ENCODE measurements at places on chromosomes 3 and 15.

GRCh38 chr3:156837115-156837514, 11.0 kb downstream of the LEKR1 start:
- no peak for DNase-seq

DNA sequence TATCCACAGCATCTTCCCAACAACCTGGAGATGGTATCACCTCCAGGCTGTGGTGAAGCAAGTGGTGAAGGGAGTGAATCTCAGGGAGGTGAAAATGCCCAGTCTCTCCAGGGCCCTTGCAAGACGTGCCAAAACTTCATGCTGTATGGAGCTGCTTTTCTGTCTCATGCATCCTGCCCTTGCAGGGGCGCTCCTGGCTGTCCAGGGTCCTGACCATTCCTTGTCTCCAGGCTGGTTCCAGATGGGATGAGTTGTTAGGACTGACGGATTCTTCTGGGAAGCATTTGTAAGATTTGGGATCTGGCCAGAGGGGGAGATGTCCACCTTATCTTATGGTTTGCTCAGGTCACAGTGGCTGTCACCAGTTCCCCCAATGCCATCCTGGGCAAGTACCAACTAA, 15.8 kb downstream of the TGM4 start:
- DNase-seq, result no peak

- peak; percentile 56 for DNase-seq
Measured at GRCh38 chr15:65583701-65584100, 27.2 kb downstream of the INTS14 start.

- no peak for DNase-seq
Measured at GRCh38 chr3:186609247-186609868, 3.5 kb upstream of the AHSG start.

GRCh38 chr3:69088063-69088462, 3.3 kb downstream of the ARL6IP5 start:
- DNase-seq, result no peak

GRCh38 chr3:38129058-38129457, 7.9 kb downstream of the ACAA1 start:
- DNase-seq, result no peak

DNA sequence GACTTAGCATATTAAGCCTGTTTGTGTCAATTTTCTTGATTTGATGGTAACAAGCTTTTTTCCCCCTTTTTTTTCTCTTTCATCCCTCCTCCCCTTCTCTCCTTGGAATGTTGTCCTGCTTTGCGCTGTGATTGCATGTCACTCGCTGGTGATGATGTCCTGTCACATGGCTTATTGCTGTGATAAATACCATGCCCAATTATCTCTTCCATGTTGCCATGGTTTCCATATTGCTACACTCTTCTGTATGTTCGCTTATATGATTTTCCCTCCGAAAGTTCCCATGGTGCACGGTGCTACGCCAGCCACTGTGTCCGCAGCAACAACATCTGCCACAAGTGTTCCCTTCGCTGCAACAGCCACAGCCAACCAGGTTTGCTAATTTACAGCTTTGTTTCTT, 187.3 kb downstream of the MBNL1 start:
- no peak for DNase-seq

DNA sequence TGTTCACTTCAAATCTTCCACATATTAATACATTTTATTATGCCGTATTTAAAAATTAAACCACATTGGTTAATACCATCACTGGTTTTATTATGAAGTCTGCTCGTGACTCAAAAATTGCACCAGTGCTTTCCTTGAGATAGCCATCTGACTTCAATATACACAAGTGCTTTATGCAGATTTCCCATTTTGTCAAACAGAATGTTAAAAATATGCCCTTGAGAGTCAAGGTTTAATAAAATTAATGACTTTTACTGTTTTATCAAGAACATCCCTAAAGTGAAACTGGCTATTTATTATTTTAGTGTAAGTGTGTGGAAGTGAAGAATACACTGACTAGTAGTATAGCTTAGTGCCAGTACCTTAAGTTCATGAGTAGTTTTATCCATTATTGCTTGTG, 139.3 kb upstream of the SOX2 start:
- DNase-seq, result no peak

- DNase-seq, result peak; percentile 41
Measured at GRCh38 chr15:58546635-58547627, 115.1 kb downstream of the LIPC start.

- DNase-seq, result no peak
Measured at GRCh38 chr3:158540066-158540465, 30.9 kb upstream of the MLF1 start.

GRCh38 chr15:68592054-68592453, 13.3 kb downstream of the CORO2B start:
- DNase-seq, result no peak

DNA sequence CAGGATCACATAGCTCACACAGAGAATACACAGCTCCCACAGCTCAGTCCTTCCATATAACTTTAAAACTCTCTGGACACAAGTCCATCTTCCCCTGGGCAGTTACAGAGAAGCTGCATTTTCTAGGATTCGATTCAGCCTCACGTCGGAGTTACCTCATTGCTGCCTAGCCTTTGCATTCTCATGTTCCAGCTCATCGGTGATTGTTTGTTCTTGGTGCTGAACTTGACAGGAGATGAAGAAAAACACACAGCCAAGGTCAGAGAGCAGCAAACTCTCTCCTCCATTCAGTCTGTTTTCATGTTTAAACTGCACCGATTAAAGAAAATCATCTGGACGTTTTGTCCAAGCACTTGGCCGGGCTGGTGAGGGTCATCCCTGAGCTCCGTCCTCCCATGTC, 375.5 kb upstream of the CFAP20DC start:
- DNase-seq, result no peak

DNA sequence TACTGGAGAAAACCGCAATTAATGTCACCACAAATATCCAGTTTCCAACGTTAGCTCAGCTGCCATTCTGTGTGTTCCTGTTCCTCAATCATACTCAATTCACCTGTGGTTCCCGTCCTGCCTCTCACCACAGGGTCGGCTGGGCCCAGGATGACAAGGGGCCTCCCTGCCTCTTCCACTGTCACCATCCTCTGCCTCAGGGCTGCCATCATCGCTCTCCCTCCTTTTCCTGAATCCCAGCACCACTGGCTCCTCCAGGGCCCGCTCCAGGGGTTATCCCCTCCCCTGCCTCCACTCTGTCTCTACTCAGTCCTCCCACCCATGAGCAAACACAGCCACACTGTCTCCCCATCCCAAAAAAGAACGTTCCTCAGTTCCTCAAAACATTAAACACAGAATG, 170.9 kb upstream of the NSMCE3 start:
- no peak for DNase-seq

DNA sequence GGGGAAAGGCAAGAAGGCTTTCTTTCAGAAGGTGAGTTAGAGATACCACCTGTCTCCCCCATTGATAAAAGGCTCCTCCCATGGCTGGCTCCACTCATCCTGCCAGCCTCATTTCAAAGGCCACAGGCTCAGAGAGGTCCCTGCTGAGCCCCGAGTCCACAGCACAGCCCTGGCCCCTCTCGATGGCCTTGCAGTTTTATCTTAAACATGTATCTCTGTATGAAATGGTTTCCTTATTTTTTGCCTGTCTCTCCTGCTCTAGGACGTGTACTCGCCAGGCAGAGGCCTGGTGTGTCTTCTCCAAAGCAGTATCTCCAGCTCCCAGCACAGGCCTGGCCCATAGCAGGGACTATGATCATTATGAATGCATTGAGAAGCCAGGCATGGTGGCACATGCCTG, 160.5 kb upstream of the NSMCE3 start:
- DNase-seq, result no peak

DNA sequence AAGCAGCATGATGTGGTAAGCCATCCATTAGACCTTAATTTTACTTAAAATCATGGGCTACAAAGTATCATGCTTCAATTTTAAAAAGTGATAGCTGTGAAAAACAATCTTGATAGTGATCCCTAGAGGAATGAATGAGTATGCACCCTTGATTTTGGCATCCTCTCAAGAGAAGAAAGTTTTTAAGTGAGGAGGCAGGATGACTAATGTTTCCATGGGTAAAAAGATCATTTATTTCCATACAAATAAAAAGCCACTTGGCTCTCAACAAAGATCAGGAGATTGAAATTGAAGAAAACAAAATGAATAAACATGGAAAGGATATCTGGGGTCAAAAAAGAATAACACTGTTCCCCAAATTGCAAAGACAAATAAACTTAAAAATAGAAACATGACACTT, 305.4 kb downstream of the MEX3B start:
- DNase-seq, result no peak

GRCh38 chr3:71186801-71187200, 396.7 kb downstream of the FOXP1 start:
- DNase-seq, result no peak

DNA sequence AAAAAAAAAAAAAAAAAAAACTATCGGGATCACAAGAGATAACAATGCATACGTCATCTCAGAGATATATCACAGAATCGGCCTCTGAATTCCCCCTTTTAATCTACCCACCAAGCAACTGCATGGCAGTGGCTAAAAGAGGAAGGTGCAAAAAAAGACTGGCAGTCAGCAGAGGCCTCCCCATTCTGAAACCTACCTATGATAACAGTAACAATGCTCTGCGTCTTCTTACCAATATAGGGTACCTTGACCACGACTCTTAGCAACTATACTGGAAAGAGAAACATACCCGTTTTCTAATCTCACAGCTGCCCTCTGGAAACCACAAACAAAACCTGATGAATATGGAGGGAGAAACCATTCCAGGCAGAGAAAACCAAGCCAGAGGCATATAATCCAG, 106.9 kb downstream of the ULK4 start:
- no peak for DNase-seq

DNA sequence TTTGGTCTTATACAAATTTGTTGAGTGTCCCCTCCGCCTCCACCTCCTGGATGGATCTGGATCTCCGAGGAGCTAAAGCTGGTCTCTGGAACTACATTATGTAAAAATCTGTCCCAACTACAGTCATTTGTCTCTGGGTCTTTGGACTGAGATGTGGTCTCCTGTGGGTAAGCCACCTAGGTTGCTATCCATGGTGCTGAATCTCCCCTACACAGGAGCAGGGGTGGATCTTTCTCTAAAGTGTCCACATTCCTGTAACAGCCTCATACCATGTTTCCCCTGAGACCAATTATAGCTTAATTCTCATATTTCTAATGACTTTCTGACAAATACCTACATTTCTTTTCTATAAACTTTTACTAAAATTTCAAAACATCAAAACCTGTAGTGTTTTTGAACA, 625.8 kb downstream of the TAFA4 start:
- DNase-seq, result no peak

- no peak for DNase-seq
Measured at GRCh38 chr15:48569591-48570302, 75.8 kb downstream of the FBN1 start.

DNA sequence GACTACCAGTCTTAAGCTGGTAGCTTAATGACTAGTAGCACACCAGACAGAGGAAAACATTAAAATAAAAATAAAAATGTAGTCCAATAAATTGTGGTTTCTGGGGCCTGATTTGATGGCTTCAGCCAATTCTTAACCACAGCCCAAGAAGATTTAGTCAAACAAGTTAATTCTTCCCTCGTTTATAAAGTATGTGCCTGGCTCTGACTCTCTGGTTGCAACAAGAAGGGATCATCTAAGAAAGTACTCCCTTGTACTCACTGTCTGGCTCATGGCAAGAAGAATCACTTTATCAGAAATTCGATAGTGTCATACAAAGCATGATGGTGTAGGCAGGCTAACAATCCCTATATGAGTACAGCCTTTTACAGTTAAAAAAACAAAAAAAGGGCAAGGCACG, 141.9 kb downstream of the P3H2 start:
- no peak for DNase-seq

DNA sequence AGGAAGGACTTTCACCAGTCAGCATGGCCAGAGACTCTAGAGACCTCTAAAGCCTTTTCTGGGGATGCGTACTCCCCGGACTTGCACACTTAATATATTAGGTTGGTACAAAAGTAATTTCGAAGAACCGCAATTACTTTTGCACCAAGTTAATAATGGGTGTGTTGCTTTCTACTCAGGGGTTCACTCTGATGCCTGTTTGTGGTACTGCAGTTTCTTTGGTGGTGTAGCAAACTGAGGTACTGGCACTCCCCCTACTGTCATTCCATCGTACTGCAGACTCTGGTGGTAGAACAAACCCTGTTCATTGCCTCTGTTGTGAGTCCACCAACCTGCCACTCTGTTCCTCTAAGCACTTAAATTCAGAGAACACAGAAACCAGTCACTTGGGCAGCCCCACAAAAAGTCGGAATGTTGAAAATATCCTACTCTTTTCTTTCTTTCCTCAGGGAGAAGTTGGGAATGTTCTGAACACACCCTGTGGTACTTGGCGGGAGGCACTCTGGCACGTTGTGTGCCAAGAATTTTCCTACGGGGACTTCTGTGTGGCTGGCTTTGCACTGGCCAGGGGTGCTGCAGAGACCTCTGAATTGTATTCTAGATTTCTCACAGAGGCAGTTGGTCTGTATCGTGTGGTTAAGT, 46.3 kb downstream of the GABRG3 start:
- DNase-seq, result peak; percentile 44

GRCh38 chr3:29274667-29275066, 6.2 kb upstream of the RBMS3 start:
- DNase-seq, result no peak

DNA sequence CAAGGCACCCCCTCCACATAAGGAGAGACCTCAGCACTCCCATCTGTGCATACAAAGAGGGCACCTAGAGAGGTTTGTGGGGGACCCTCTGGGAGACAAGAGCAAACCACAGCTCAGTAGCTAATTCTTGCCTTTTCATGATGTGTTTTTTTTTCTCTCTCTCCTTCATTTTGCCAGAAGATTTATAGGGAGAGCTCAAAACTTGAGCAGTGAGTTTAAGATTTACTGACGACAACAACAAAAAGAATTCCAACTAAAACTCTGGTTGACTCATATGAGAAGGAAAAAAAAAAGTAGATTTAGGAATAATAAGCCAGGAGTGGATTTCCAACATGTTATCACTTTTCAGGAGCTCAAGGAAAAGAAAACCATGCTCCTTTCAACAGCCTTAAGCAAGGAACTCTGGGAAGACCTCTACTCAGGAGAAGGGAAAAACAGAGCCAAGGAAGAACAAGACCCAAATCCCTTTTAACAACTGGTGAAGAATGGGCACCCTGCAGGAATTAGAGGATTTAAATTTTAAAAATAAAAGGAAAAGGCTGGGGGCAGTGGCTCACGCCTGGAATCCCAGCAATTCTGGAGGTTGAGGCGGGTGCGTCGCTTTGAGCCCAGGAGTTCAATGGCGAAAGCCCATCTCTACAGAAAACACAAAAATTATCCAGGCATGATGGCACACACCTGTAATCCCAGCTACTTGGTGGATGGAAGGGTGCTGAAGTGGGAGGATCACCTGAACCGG, 58.2 kb upstream of the RAD18 start:
- DNase-seq, result no peak

- DNase-seq, result no peak
Measured at GRCh38 chr15:73843787-73844186, 29.6 kb upstream of the TBC1D21 start.

- DNase-seq, result no peak
Measured at GRCh38 chr3:159824333-159824732, 164.3 kb upstream of the IL12A start.

DNA sequence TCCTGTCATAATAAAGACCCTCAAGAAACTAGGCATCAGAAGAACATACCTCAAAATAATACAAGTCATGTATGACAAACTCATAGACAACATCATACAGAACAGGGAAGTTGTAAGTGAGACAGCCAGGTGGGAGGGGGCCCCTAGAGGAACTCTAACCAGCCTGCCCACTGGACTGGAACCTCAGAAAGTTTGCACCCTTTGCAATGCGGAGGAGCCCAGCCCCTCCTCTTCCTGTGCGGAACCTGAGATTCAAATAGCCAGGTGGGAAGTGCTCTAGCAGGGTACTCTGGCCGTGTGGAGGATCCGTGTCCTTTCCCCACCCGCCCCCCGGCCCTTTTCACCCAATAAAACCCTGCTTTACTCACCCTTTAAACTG, 387.0 kb upstream of the CBLB start:
- DNase-seq, result no peak
